Hematopoietic multipotent progenitor cell treated with erythropoietin and hydrocortisone succinate and interleukin-3 and kit ligand, for 17 days (in vitro differentiated cells): ENCODE measurements at places on chromosomes 3 and 15.

GRCh38 chr3:188914552-188914951 lies 257.2 kb upstream of the TPRG1 start:
- no peak for DNase-seq

GRCh38 chr3:55445551-55445950 lies 41.6 kb downstream of the WNT5A start:
- DNase-seq: no peak

DNA sequence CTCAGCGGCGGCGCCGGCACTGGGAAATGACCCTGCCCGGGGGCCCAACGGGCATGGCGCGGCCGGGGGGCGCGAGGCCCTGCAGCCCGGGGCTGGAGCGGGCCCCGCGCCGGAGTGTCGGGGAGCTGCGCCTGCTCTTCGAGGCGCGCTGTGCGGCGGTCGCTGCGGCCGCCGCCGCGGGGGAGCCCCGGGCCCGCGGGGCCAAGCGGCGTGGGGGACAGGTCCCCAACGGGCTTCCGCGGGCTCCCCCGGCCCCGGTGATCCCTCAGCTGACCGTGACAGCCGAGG lies 172 bp downstream of the ITPKA start:
- DNase-seq: no peak

- DNase-seq: peak; percentile 50
Measured at GRCh38 chr3:184315871-184316661, 1.7 kb downstream of the EIF4G1 start.

GRCh38 chr3:128784843-128785242 lies 58.9 kb downstream of the RAB7A start:
- no peak for DNase-seq

GRCh38 chr3:49470714-49471420 lies 800 bp downstream of the DAG1 start:
- peak; percentile 48 for DNase-seq

- DNase-seq: no peak
Measured at GRCh38 chr3:9779075-9779593, 9.4 kb upstream of the CAMK1 start.

- DNase-seq: no peak
Measured at GRCh38 chr3:126291537-126291936, 65.7 kb downstream of the KLF15 start.

GRCh38 chr3:28240441-28240840 lies 978 bp upstream of the CMC1 start:
- no peak for DNase-seq

- no peak for DNase-seq
Measured at GRCh38 chr3:125692361-125692760, 97.1 kb upstream of the OSBPL11 start.

DNA sequence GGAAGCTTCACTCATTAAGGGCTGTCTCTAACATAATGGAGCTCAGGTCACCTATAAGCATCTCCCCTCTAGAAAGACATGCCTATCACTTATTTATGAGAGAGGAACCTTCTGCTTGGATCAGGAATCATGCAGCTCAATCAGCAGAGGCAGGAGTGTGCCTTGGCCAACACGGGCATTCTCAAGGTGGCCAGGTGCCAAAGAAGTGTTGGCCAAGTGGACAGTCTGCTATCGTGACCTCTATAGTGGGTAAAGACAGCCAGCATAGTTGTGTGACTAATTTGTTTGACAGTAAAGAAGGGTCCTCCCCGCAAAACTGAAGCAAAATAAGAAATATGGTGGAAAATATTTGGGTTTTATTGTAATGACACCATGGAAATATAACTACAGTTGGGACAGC lies 14.7 kb upstream of the AGTR1 start:
- DNase-seq: no peak

DNA sequence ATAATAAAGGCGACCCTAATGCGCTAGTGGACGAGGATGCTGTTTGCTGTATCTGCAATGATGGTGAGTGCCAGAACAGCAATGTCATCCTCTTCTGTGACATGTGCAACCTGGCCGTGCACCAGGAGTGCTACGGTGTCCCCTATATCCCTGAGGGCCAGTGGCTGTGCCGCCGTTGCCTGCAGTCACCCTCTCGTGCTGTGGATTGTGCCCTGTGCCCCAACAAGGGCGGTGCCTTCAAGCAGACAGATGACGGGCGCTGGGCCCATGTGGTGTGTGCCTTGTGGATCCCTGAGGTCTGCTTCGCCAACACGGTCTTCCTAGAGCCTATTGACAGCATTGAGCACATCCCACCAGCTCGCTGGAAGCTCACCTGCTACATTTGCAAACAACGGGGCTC lies 7.6 kb downstream of the BRPF1 start:
- no peak for DNase-seq

DNA sequence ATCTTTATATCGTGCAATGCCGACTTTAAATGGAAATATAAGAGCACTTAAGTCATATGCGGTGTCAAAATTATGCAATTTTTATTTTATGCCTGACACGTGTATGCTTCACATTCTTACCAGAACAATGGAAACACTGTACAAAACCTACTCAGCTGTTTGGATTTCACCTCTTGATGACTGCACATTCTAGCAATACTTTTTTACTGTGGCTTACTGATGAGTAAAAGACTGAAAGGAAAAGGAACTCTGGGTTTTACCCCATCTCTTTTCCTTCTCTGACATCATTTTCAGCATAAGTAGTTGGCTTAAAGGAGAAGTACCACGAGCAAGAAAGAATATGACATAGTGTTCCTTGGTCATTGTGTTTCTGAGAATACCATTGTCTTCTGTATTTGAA lies 142.8 kb downstream of the POLR2M start:
- no peak for DNase-seq

- no peak for DNase-seq
Measured at GRCh38 chr15:66855041-66855440, 153.0 kb downstream of the SMAD6 start.

GRCh38 chr3:157438194-157438730 lies 1.6 kb downstream of the PTX3 start:
- DNase-seq: no peak

GRCh38 chr3:46462111-46462510 lies 2.6 kb downstream of the LTF start:
- no peak for DNase-seq
